Stimulated activated CD4-positive, alpha-beta T cell treated with anti-CD3 and anti-CD28 coated beads, Interleukin-4, amount 100 ng/mL, for 1 hour (primary cell): ENCODE measurements at places on chromosomes 7 and 10.

DNA sequence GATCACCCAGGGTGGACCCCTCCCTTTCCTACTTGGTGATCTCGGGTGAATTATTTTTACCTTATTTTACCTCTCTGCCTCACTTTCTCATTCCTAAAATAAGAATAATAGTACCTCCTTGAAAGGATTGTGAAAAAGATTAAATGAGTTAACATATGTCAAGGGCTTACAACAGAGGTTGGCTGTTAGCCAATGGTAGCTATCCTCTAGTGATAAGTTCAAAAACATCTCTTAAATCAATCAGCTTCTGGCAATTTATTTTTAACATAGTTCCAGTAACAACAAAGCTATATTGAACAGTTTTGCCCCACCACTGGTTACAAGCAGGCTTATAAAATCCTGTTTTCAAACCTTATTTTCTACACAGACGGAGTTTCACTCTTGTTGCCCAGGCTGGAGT, 45.4 kb downstream of the TMEM168 start:
- no peak for DNase-seq

GRCh38 chr7:47186316-47186715, 395.6 kb downstream of the TNS3 start:
- DNase-seq, result no peak

GRCh38 chr7:81501220-81501619, 268.6 kb downstream of the HGF start:
- DNase-seq, result no peak

GRCh38 chr7:149664666-149665065, 108.7 kb downstream of the ZNF467 start:
- no peak for DNase-seq

DNA sequence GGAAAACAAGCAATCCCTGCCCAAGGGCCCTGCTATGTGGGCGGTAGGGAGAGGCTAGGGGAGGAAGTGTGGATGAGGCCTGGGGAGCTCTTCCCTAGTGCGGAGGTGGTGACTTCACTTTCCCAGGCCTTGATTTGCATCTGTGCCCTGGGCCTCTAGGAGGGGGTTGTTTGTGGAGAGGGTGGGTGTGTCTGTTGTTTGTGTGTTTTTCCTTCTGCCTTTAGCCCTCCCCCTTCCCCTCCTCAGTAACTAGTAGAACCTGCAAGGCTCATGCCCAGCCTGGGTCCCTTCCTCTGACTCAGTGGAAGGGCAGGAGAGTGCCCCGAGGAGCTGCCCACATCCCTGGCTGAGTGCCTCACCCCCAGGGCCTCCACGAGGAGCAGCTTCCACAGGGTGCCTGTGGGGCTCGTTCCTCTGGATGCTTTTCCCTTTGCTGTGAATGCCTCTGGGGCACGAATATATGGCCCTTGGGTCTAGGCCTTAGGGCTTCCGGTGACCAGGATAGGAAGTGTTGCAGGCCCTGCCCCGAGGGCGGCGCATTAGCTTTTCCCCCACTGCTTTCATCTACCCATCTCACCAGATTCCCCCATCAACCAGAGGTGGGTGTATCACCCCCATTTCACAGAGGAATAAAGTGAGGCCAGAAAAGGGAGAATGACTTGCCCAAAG, 89.4 kb upstream of the DUSP5 start:
- no peak for DNase-seq

GRCh38 chr10:3978174-3978573, 193.2 kb upstream of the KLF6 start:
- no peak for DNase-seq

GRCh38 chr7:22190736-22191135, 166.2 kb downstream of the RAPGEF5 start:
- no peak for DNase-seq

- no peak for DNase-seq
These were observed 196.4 kb downstream of the CREB5 start for GRCh38 chr7:28608731-28609130.

DNA sequence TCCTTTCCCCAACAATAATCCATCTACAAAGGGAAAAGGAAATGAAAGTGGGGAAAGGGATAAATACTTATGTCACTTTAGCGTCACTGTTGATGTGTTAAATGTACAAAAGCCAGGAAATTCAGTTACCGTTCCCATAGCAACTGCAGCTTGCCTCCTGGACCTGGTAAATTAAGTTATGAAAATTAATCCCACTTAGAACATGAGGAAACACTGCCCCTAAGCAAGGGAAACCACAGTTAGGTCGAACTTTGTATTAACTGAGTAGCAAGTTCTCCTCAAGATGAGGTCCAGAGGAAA, 338.2 kb upstream of the AOAH start:
- no peak for DNase-seq

GRCh38 chr10:8825611-8826010, 771.1 kb downstream of the GATA3 start:
- no peak for DNase-seq

GRCh38 chr7:51128545-51129435, 187.8 kb downstream of the COBL start:
- DNase-seq, result no peak

GRCh38 chr10:1084011-1084950, 28.1 kb downstream of the WDR37 start:
- no peak for DNase-seq

- DNase-seq, result no peak
These were observed 130.4 kb downstream of the CDH23 start for GRCh38 chr10:71527135-71527534.

DNA sequence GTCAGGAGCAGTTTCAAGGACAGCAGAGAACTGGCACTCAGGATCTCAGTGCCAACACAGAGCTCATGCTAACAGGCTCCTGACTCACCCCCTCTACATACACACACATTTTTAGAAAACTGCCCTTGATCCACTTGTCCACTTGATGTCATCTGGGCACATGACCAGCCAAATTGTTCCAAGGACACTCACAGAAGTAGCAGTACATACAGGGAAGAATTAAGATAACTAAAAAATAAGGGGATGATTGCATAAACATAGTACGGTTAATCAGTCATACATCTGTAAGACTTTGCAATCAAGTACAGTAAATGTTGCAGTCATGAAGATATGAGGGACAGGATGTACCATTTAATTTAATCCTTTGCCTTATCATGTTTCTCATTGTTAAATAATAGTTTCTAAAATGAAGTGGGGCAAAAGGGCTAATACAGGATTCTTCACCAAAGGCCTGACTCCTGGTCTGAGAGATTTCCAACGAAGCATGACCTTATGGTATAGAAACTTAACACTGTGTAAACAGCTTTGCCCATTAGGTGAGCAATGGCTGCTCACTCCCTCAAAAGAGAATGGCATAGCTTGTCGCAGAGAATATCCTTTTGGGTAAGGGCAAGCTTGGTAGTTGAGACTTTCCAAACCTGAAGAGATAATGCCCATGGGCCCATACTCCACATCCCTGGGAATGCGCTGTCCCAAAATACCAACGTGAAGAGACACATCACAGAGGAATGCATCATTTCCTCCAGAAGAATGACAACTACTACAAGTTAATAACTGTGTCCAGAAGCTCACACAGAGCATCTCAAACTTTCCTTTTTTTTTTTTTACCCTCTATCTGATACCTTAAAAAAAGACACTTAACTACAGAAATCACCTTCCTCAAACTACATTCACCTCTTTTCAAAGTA, 94.1 kb downstream of the ARMH3 start:
- no peak for DNase-seq

- no peak for DNase-seq
These were observed 89.8 kb upstream of the ANLN start for GRCh38 chr7:36299823-36300341.

DNA sequence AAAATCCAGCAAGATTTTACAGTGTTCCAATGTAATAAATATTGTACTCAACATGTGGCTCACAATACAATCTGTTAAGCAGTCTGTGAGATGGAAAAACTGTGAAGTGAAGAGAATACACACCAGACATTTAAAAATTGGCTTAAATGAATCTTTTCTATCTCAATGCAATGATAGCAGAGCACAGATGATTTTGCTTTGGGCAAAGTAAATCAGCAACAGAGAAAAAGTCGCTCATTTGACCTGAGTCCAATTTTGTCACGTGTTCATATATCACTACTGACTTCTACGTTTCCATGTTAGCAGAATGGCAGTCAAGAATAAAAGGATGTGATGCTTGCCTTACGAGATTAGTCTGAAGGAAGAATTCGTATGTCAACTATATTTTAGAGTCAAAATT, 506.7 kb downstream of the POM121L12 start:
- no peak for DNase-seq

DNA sequence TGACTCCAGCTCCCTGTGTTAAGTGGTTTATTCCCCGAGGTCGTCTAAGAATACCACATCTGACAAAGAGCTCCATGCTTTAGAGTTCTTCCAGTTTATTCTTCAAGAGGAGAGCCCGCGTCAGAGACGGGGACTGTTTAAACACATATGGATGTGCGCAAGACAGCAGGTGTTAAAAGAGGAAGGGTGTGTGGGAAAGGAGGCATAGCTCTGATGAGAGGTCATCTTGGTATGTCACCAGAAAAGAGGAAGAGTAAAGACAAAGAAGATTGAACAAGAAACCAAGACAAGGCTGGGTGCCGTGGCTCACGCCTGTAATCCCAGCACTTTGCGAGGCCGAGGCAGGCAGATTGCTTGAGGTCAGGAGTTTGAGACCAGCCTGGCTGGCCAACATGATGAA, 258.7 kb downstream of the CCDC3 start:
- DNase-seq, result no peak

GRCh38 chr7:91020636-91021385, 243.4 kb upstream of the FZD1 start:
- no peak for DNase-seq

- no peak for DNase-seq
These were observed 19.6 kb downstream of the C10orf62 start for GRCh38 chr10:97608991-97609561.

GRCh38 chr7:155947051-155947450, 134.8 kb upstream of the SHH start:
- DNase-seq, result no peak

GRCh38 chr7:158353606-158354570, 233.7 kb downstream of the PTPRN2 start:
- no peak for DNase-seq

GRCh38 chr7:106504207-106504606, 156.8 kb downstream of the CCDC71L start:
- DNase-seq, result no peak

- DNase-seq, result no peak
These were observed 3.6 kb downstream of the BHLHA15 start for GRCh38 chr7:98214811-98215321.

- DNase-seq, result no peak
These were observed 11.3 kb upstream of the MRPS24 start for GRCh38 chr7:43880596-43880995.

DNA sequence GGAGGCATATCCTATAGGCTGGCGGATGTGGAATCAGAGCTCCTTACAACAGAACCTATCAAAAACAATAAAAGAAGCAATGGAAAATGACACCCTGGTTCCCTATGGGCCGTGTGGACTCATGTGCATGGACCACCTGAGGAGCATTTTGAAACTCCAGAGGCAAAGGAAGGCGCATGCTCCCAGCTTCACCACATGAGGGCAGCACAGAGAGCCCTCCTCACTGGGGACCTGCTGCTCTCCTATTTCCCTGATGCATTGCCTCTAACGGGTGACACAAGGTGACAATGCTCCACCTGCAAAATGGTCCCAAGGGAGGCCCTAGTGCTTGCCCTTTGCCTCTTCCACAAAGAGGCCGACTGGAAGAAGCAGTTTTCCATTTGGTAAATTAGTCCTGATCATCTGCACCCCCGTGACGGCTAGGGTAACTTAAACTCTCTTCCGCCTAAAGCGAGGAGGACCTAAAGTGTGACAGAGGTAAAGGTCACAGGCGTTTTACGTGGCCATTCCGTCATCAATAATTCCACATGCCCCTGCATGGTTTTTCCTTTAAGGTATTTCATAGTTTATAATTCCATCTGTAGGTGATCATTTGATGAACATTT, 67.7 kb downstream of the GPAM start:
- peak; percentile 36 for DNase-seq

DNA sequence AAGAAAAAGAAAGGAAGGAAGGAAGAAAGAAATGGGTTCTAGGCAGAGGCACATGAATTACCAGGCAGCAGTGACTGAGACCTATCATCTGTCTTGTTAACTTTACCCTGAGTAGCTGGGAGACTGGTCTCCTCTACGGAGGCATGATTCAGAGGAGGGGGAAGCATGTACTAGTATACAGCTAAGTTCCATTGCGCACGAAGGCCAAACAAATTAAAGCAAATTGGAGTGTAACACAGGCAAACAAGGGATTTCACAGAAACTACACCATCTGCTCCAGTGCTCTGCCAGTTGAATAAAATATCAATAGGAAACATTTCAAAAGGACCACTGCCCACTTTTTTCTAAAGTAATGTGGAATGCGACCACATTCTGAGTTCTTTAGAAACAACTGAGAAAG, 65.9 kb upstream of the RSU1 start:
- no peak for DNase-seq

DNA sequence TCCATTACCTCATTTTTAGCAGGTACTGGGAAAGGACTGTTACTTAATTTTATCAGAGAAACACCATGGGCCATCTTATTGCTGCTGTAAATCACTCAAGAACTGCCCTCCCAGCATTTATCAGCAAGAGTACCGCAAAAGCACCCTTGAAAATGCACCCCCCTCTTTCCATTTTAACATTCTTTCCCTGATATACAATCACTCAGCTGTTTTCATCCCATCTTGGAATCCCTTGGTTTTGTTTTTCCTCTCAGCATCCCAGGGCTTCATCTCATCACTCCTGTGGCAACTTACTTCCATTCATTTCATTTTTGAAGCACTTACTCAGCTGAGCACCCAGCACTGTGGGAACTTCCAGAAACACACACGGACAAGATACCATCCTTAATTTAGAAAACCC, 36.5 kb downstream of the RAPGEF5 start:
- DNase-seq, result no peak

- DNase-seq, result no peak
These were observed 19.8 kb upstream of the CLDN4 start for GRCh38 chr7:73810998-73811360.

GRCh38 chr7:3482147-3482921, 181.3 kb downstream of the SDK1 start:
- no peak for DNase-seq

GRCh38 chr7:38068461-38068860, 109.6 kb upstream of the STARD3NL start:
- no peak for DNase-seq

- no peak for DNase-seq
These were observed 222.4 kb upstream of the GRB10 start for GRCh38 chr7:51005074-51005473.

DNA sequence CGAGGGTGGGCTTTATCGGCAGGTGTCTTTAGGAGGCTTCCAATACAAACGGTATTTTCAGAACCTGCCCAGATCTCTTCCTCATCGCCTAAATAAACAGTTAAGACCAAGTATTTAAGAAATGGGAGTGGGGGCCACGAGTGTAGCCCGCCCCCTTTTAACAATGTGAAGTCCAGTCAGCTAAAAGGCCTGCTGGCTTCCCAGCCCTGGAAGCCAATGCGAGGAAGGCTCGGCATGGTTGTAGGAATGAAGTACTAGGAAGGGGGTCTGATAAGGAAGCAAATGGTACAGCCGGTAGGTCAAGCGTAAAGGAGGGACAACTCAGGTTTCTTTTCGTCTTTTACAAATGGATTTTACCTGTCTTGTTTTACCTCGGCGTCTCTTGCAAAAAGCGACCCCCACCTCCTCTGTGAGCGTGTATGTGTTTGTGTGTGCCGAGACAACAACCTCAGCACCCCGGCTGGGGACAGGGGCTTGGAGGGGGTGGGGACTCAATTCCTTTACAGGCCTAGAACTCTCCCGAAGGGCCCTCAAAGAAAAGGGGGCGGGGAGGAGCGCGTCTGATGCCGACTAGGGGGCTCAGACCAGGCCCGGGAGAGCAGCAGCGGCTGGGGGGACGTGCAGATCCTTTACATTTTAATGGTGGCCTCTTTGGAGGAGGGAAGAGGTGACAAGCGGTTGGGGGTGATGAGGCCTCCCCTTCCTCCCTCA, 147.6 kb downstream of the GPR85 start:
- peak; percentile 20 for DNase-seq
